Activated naive CD4-positive, alpha-beta T cell treated with anti-CD3 and anti-CD28 coated beads for 36 hours (primary cell): ENCODE measurements at places on chromosomes 3 and 15. TPM values are rescaled to one million over a fixed set of nuclear protein-coding genes. Genes with fewer than 3 reads are reported as not detected.

Gene FBXL22
- total RNA-seq = 0.43 TPM

Gene EXD1
- total RNA-seq = not detected

GRCh38 chr3:144429719-144430121 lies 458.1 kb downstream of the DIPK2A start:
- no peaks in the 10 kb centered on the region for H3K36me3 ChIP-seq
- no peak for DNase-seq
- H3K4me1 ChIP-seq = no peaks in the 10 kb centered on the region

- H3K4me3 ChIP-seq = no peak overlapping the region
- no peak for DNase-seq
- H3K36me3 ChIP-seq = no peaks in the 10 kb centered on the region
- peaks cover 24% of the 10 kb centered on the region for H3K4me1 ChIP-seq
- H3K27ac ChIP-seq = no peak overlapping the region
- H3K27me3 ChIP-seq = no peaks in the 10 kb centered on the region
Measured at GRCh38 chr3:30505866-30506520, 100.4 kb upstream of the TGFBR2 start.

- no peaks in the 10 kb centered on the region for H3K27me3 ChIP-seq
- H3K4me3 ChIP-seq = no peak overlapping the region
- no peaks in the 10 kb centered on the region for H3K4me1 ChIP-seq
- no peak for DNase-seq
- H3K27ac ChIP-seq = no peak overlapping the region
Measured at GRCh38 chr3:24628523-24629258, 134.0 kb upstream of the THRB start.

DNA sequence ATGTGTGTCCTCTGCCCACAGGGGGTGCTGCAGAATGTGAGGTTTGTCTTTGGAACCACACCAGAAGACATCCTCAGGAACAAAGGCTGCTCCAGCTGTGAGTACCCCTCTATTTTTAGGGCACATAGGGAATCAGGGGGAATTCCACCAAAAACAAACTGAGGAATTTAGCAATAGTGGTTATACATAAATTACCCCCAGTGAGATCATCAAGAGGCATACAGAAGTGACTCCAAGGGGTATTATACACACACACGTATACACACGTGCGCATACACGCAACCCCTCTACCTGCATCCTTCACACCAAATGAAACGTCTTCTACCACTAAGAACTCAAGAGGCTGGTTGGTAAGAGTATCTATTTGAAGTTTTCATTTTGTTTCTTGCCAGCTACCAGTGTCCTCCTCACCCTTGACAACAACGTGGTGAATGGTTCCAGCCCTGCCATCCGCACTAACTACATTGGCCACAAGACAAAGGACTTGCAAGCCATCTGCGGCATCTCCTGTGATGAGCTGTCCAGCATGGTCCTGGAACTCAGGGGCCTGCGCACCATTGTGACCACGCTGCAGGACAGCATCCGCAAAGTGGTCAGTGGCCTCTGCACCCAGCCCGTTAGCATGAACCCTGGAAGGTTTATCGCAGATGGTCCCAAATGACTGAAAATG lies 2.9 kb downstream of the THBS1 start:
- H3K4me1 ChIP-seq = peaks cover 9% of the 10 kb centered on the region
- peak; percentile 59 for DNase-seq
- H3K27me3 ChIP-seq = peaks cover 37% of the 10 kb centered on the region
- H3K27ac ChIP-seq = no peak overlapping the region

DNA sequence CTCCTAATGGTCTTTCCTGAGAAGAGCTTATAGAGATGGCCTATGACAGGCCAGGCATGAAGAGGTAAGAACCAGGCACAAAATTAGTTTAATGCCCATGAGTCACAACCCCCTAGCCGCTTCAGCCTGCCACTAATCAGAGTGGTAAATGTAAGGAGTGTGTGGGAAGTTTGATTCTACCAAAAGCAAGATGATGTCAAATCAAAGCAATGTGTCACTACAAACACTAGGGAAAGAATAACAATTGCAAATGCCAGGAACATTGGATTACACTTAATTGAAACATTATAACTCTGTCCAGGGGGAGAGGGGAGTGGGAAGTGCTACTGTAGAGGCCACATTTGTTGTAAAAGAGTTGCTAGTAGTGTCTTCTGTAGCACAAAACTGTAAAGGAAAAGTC lies 596.6 kb upstream of the AGTR1 start:
- DNase-seq = no peak
- H3K4me3 ChIP-seq = no peak overlapping the region
- no peaks in the 10 kb centered on the region for H3K4me1 ChIP-seq
- H3K36me3 ChIP-seq = no peaks in the 10 kb centered on the region
- H3K27ac ChIP-seq = no peak overlapping the region
- H3K27me3 ChIP-seq = no peaks in the 10 kb centered on the region

- H3K27ac ChIP-seq = no peak overlapping the region
- H3K4me1 ChIP-seq = peaks cover 7% of the 10 kb centered on the region
- H3K27me3 ChIP-seq = no peaks in the 10 kb centered on the region
Measured at GRCh38 chr15:75570126-75570845, 8.8 kb downstream of the PTPN9 start.
